ENCODE measurements at places on chromosomes 2 and 18. TPM values are rescaled to one million over a fixed set of nuclear protein-coding genes. Genes with fewer than 3 reads are reported as not detected.
A peak's percentile ranks its signal among the peaks of the same experiment; 100 is the strongest.

ALPI gene
- total RNA-seq: not detected

DNA sequence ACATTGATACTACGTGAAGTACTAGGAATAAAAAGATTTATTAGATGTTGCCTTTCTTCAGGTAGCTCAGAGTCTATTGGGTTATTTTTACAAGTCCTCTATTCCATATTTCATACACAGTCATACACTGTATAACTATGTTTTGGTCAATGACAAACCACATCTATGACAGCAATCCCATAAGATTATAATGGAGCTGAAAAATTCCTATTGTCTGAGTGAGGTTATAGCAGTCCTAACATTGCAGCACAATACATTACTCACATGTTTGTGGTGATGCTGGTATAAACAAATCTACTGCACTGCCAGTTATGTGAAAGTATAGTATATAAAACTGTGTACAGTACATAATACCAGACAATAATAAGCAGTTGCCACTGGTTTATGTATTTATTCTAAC, 595.1 kb downstream of the MBD2 start:
- no peaks in the 10 kb centered on the region for H3K27me3 ChIP-seq
- no peak overlapping the region for H3K27ac ChIP-seq
- no peak for DNase-seq
- no peak overlapping the region for H3K4me3 ChIP-seq
- H3K4me1 ChIP-seq: no peaks in the 10 kb centered on the region

DNA sequence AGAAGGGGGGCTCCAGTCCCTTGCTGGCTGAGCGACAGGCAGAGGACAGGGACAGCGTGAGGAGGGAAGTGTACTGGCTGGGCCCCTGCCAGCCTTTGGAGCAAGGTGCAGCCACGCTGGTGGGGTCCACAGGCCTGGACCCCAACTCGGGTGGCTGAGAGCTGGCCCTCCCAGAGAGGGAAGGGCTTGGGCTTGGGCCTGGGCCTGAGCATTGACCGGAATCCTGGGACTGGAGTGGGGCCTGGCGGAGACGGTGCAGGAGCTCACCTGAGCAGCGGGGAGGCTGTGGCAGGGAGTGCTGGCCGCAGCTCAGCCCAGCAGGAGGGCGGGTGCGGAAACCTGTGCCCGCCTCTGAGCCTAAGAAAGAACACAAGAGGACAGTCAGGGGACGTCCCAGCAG, 27.9 kb downstream of the KCNIP3 start:
- H3K27me3 ChIP-seq: no peaks in the 10 kb centered on the region
- H3K4me1 ChIP-seq: no peaks in the 10 kb centered on the region
- H3K4me3 ChIP-seq: no peak overlapping the region

CYB5A gene
- 232 TPM for total RNA-seq

LRRTM4 gene
- 7.1 TPM for total RNA-seq

DLX2 gene
- total RNA-seq: not detected

GRCh38 chr2:44789446-44789845, 152.1 kb upstream of the SIX3 start:
- no peak for DNase-seq
- H3K27me3 ChIP-seq: no peaks in the 10 kb centered on the region
- no peak overlapping the region for H3K4me3 ChIP-seq
- H3K4me1 ChIP-seq: no peaks in the 10 kb centered on the region
- H3K27ac ChIP-seq: no peak overlapping the region

RGPD3 gene
- 0.20 TPM for total RNA-seq

NMUR1 gene
- 0.22 TPM for total RNA-seq

KRTCAP3 gene
- total RNA-seq: not detected

NT5DC4 gene
- not detected for total RNA-seq

DNA sequence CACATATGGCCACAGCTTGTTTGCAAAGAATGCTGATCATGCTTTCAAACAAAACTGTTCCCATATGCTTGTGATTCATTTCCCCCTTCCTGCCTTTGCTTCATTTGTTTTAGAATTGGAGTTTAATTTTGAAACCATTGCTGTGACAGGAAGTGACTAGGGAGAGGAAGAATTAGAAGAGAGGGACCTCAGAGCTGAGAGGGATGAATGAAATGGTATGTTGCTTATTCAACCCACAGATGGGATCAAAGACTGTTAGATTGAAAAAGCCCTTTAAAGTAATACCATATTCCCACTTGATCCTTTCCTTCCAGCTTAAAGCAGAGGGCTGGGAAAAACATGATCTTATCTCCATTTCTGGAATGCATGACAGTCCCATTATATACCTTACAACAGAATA, 106.2 kb upstream of the RNF152 start:
- no peaks in the 10 kb centered on the region for H3K36me3 ChIP-seq
- H3K4me1 ChIP-seq: no peaks in the 10 kb centered on the region
- H3K27ac ChIP-seq: no peak overlapping the region

DNA sequence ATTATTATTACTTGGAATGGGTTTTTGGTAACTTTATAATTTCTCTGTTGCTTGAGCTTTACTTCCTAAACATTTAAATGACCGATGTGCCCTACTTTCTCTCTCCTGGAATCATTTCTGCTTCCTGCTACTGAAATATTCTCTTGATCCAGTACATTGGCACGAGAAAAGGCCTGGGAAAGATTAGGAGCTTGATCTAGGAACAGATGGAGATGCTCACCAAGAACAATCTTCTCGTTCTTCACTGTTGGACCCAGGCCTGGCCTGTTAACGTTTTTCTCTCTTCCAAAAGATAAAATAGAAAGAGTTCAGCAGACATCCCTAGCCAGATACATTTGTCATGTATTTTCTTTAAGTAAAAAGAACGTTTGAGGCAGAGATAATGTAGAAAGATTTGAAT, 1356.8 kb upstream of the CRIM1 start:
- DNase-seq: no peak
- no peaks in the 10 kb centered on the region for H3K36me3 ChIP-seq
- H3K27me3 ChIP-seq: no peaks in the 10 kb centered on the region

GRCh38 chr2:127182626-127183458, 37.3 kb downstream of the CYP27C1 start:
- no peak for DNase-seq
- H3K27me3 ChIP-seq: no peaks in the 10 kb centered on the region
- no peaks in the 10 kb centered on the region for H3K36me3 ChIP-seq
- H3K4me1 ChIP-seq: no peaks in the 10 kb centered on the region
- H3K27ac ChIP-seq: no peak overlapping the region
- H3K4me3 ChIP-seq: no peak overlapping the region

VWA3B gene
- total RNA-seq: 2.5 TPM

IL36B gene
- not detected for total RNA-seq

CD8A gene
- not detected for total RNA-seq

DNA sequence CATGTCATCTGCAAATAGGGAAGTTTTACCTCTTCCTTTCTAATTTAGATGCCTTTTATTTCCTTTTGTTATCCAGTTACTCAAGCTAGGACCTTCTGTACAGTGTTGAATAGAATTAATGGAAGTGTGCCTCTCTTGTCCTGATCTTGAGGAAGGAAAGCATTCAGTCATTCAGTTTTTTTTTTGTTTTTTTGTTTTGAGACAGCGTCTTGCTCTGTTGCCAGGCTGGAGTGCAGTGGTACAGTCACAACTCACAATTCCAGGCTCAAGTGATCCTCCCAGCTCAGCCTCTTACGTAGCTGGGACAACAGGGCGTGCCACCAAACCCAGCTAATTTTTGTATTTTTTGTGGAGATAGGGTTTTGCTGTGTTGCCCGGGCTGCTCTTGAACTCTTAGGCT, 203.9 kb upstream of the ALPP start:
- no peak for DNase-seq
- no peak overlapping the region for H3K27ac ChIP-seq
- no peaks in the 10 kb centered on the region for H3K4me1 ChIP-seq

GRCh38 chr18:34835466-34835865, 125.4 kb downstream of the DTNA start:
- H3K27me3 ChIP-seq: no peaks in the 10 kb centered on the region
- peaks cover 10% of the 10 kb centered on the region for H3K4me1 ChIP-seq
- no peaks in the 10 kb centered on the region for H3K36me3 ChIP-seq
- no peak overlapping the region for H3K27ac ChIP-seq

GRCh38 chr18:9094307-9095226, 7.9 kb upstream of the NDUFV2 start:
- H3K4me1 ChIP-seq: peaks cover 3% of the 10 kb centered on the region
- peak overlapping the region; percentile 57 for H3K27ac ChIP-seq
- DNase-seq: no peak
- H3K4me3 ChIP-seq: no peak overlapping the region
- H3K36me3 ChIP-seq: no peaks in the 10 kb centered on the region

DNA sequence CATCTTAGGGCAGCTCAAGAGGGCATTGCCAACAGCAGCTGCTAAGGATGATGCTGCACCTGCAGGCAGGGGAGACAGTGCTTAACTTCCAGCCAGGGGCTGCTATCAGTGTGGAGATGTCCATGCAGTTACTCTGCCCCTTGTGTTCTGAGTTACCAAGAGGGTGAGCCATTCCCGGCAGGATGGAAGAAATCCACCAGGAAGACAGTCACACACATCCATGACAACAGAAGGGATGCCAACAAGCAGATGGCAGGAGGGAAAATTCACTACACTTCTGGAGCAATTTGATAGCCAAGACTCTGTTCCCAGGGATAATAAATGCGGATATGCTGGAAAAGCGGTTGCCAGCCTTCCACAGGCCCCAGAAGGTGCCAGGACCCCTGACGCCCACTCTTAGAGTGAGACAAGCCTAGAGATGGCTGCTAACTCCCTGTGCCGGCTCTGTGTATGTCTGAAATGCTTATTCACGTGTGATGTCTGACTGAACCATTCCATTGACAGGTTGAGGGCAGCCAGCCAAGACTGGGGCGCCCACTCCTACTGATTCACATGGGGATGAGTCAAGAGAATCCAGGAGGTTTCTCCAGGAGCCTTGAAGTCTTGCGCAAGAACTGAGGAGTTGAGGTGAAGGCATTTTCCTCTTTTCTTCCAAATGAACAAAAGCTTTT, 24.5 kb downstream of the LOXHD1 start:
- H3K27me3 ChIP-seq: no peaks in the 10 kb centered on the region
- no peak overlapping the region for H3K27ac ChIP-seq
- no peak overlapping the region for H3K4me3 ChIP-seq
- H3K4me1 ChIP-seq: no peaks in the 10 kb centered on the region
- no peaks in the 10 kb centered on the region for H3K36me3 ChIP-seq
